ENCODE measurements at places on chromosomes 11 and 22.

DNA sequence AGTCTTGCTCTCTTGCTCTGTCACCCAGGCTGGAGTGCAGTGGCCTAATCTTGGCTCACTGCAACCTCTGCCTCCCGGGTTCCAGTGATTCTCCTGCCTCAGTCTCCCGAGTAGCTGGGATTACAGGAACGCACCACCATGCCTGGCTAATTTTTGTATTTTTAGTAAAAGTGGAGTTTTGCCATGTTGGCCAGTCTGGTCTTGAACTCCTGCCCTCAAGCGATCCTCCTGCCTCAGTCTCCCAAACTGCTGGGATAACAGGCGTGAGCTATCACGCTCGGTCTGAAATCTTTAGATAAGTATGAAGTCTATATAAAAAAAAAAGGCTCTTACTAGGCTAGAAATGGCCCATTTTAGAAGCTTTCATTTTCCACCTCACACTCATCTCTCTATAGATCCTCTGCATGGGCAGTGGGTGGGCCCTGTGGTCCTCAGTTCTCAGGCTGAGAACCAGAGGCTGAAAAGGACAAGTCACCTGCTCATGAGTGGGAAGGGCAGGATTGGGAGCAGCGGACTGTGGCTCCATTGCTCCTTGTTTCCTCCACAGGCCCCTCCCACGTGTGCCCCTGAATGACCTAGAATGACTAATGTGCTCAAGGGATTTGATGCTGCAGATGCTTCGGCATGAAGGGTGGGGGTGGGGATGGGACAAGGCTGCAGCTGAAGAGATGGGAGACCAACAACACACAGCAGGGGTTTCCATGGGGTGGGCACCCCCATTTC lies 19.8 kb upstream of the PRAME start:
- peak; percentile 5 for DNase-seq

GRCh38 chr11:27028561-27028965 lies 12.1 kb upstream of the BBOX1 start:
- no peak for DNase-seq

GRCh38 chr11:123144707-123145106 lies 50.3 kb downstream of the CLMP start:
- DNase-seq, result no peak

- DNase-seq, result no peak
Observed at GRCh38 chr22:23675502-23676415, 15.1 kb upstream of the RGL4 start.

DNA sequence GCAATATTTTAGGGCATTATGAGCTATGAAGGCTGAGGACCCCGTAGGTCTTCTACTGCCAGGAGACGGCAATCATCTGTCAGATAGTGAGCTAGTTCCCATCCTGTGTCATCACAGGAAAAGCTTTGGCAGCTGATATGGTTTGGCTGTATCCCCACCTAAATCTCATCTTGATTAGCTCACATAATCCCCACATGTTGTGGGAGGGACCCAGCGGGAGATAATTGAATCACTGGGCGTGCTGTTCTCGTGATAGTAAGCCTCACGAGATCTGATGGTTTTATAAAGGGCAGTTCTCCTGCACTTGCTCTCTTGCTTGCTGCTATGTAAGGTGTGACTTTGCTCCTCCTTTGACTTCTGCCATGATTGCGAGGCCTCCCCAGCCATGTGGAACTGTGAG lies 18.1 kb downstream of the CSRP3 start:
- no peak for DNase-seq

GRCh38 chr11:76781046-76781801 lies 1.9 kb upstream of the TSKU start:
- no peak for DNase-seq

GRCh38 chr11:69243496-69244200 lies 50.3 kb upstream of the MYEOV start:
- DNase-seq, result no peak

- no peak for DNase-seq
Observed at GRCh38 chr11:72724021-72724551, 28.1 kb downstream of the ARAP1 start.

DNA sequence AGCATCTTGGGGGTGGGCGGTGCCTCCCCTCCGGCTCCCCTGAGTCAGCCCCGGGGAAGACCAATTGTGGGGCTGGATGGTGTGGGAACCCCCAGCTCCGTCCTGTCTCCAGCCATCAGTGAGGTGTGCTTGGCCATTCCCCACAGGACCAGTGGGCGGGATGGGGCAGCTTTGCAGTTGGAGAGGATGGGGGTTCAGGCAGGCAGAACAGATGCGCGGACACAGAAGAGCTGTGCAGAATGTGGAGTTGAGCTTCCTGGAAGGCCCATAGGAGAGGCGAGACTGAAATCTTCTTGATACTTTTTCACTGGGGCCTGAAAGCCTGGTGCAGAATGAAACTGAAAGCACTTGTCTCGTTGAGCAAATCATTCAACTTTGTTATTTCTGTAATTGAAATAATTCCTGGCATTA lies 23.8 kb downstream of the PARVB start:
- DNase-seq, result no peak

DNA sequence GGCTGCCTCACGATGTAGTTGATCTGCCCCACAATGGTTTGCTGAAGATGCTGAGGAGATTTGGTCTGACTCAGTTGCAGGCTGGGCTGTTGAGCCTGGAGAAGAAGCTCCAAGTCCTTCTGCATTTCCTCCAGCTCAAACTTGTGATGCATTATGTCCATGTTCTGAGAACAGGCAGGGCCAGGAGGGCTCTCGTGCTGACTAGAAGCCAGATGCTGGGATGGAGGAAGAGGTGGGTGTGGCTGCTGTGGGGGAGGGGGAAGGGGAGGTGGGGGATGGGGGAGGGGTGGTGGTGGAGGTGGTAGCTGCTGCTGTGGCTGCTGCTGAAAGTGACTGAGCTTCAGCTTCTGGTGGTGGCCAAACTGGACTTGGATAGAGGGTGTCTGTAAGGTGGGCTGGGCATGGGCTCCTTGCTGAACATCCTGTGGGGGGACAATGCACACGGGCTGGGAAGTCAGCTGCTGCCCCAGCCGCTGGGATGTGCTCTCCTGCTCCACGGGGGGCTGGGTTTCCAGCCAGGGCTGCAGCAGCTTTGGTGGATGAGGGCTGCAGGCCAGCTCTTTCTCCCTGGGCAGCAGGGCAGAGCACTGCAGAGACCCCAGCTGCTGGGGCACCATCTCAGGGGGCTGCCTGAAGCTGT lies 42.1 kb downstream of the TRIM66 start:
- DNase-seq, result no peak

- no peak for DNase-seq
Observed at GRCh38 chr11:76671237-76671592, 668 bp upstream of the LRRC32 start.

DNA sequence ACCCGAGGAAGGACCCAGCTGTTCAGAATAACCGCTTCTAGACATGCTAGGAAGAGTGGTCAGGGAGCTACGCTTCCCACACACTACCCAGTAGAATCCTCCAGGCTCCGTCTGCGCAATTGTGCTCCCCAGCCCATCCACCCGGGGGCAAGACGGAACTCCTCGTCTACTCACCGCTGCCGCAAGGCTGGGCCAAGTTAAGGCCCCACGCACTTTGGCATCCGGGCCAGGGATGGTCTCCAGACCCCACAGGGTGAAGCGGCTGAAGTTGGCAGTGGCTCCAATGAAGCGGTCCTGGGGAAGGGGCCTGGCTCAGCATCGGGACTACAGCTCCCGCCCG lies 757 bp downstream of the RNASEH2C start:
- DNase-seq, result peak; percentile 19

GRCh38 chr11:120215634-120216033 lies 4.8 kb downstream of the OAF start:
- peak; percentile 68 for DNase-seq

- DNase-seq, result peak; percentile 48
Observed at GRCh38 chr11:113796663-113797259, 17.2 kb downstream of the CLDN25 start.

GRCh38 chr11:117843666-117844484 lies 19.3 kb upstream of the FXYD2 start:
- peak; percentile 36 for DNase-seq

DNA sequence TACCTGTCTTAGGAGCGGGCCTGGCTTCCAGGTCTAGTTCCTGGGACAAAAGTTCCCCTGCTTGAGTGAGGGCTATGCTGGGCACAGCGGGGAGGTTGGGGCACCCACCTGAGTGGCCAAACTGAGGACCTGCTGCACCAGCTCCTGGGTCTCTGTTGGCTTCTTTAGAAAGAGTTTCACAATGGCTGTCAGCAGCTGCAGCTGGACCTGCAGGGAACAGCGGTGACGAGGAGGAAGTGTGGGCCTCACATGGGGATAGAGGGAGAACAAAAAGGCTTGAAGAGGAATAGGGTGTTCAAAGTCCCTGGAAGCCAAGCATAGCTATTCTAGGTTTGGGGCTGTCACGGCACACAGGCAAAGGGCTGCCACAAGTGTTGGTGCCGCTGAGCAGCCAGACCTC lies 26.7 kb upstream of the RASL10A start:
- no peak for DNase-seq

DNA sequence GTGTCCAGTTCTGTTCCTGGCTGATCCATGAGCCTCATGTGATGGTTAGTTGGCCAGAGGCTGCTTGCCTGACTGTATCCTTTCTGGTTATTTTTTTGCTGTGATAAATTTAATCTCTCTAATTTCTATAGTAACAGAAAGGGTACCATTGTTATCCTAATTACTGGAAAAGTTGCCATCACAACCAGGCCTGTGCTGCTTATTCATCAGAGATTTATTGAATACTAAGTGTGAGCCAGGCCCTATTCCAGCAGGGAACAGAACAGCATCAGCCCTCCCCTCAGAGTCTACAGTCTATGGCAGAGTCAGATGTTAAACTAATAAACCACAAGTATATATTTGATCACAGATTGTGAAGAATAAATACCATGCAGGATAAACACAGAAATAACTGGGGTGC lies 86.8 kb downstream of the DEPDC5 start:
- DNase-seq, result no peak

GRCh38 chr11:65366340-65366773 lies 11.8 kb downstream of the TIGD3 start:
- DNase-seq, result peak; percentile 82

DNA sequence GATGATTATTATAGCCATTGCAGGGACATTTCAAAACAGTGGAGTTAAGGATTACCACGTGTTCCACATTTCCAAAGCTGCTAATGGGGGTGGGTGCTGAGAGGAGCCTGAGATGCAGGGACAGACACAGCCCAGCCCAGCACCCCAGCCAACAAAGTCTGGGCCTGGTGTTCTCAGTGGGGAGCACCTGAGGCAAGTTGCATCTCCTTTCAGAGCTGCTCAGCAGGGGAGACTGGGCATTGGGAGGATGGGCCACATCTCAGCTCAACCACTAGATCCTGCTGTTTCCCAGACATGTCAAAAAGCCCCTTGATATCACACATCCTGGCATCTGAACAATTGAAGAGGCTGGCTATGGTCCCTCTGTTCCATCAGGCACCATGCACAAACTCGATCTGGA lies 458.0 kb upstream of the KIRREL3 start:
- DNase-seq, result no peak

DNA sequence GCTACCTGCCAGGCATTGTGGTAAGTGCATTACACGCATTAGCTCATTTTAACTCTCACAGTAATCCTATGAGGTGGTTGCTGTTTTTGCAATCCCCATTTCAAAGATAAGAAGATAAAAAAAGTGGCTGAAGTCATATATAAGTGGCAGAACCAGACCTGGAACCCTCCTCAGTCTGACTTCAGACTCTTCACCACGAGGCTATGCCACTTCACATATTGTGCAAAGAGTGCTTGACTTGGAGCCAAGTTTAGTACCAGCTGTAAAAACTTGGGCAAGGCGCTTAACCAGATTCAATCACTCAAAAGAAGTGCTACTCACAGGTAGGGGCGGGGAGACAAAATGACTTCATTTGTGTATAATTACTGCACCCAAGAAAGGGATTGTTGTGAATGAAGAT lies 15.3 kb downstream of the BPIFC start:
- DNase-seq, result no peak

- no peak for DNase-seq
Observed at GRCh38 chr11:44782478-44782877, 55.7 kb downstream of the TSPAN18 start.

DNA sequence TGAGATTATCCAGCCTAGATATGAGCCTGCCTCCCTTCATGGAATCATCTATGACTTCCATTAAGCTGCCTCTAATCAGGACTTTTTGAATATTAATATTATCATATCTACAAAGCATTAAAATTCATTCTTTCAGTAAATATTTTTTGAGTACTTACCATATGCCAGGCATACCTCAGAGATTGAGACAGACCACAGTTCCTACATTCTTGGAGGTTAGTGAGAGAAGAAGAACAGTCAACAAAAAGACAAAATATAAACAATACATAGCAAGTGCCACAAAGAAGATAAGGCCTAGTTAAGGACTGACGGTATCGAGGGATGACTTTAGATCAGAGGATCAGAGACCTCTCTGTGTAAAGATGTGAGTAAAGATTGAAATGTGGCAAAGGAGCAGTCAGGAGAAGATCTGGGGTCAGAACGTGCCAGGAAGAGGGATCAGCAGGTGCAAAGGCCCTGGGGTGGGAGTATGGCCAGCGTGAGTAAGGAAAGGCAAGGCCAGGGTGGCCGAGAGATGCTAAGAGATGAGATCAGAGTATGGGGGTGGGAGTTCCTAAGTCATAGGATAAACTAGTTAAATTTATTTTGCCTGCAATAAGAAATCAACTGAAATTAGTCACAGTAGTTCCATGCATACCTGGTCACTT lies 15.4 kb downstream of the SLC35C1 start:
- no peak for DNase-seq

- DNase-seq, result no peak
Observed at GRCh38 chr22:50046019-50046415, 12.1 kb downstream of the TTLL8 start.

- DNase-seq, result no peak
Observed at GRCh38 chr11:26676641-26677040, 45.2 kb downstream of the SLC5A12 start.

Measured in HFFc6 (cell line).